ENCODE measurements at places on chromosomes 3 and 15. TPM values are rescaled to one million over a fixed set of nuclear protein-coding genes. Genes with fewer than 3 reads are reported as not detected.

- DNase-seq, result no peak
These were observed 898 bp downstream of the SMAD3 start for GRCh38 chr15:67066041-67066958.

GRCh38 chr15:64046421-64047153, at the start of gene DAPK2:
TSS of gene DAPK2 (minus strand) at chr15:64046485. CDS start at chr15:64040261, 6,224 bp downstream.
- peak; percentile 87 for DNase-seq

- no peak for DNase-seq
These were observed 986.0 kb downstream of the ROBO2 start for GRCh38 chr3:78025916-78026315.

DNA sequence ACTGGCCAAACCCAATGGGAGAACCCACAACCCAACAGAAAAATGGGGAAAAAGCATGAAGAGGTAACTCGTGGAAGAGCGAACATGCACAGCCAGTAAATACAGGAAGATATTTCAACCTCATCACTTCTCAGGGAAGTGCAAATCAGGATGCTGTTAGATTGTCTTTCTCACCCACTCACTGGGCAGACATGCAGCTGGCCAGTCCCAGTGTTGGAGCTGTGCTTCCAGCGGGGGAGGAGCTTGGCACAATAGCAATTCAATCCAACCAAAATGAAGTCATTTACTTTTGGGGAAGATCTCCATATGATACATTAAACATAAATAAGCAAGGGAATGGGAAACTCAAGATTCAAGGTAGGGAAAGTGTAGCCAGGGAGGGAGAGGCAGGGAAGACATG, 12.1 kb downstream of the WNT7A start:
- no peak for DNase-seq

- no peak for DNase-seq
These were observed 17.1 kb downstream of the ADCY5 start for GRCh38 chr3:123431658-123432324.

GOLGA8Q gene
- total RNA-seq, result 1.3 TPM

DUOXA1 gene
- total RNA-seq, result 0.81 TPM

All from posterior vena cava (tissue), 2 donors.